ENCODE measurements at places on chromosomes 11 and 22.

- DNase-seq: no peak
Measured at GRCh38 chr22:46767249-46767985, 5.0 kb downstream of the TBC1D22A start.

DNA sequence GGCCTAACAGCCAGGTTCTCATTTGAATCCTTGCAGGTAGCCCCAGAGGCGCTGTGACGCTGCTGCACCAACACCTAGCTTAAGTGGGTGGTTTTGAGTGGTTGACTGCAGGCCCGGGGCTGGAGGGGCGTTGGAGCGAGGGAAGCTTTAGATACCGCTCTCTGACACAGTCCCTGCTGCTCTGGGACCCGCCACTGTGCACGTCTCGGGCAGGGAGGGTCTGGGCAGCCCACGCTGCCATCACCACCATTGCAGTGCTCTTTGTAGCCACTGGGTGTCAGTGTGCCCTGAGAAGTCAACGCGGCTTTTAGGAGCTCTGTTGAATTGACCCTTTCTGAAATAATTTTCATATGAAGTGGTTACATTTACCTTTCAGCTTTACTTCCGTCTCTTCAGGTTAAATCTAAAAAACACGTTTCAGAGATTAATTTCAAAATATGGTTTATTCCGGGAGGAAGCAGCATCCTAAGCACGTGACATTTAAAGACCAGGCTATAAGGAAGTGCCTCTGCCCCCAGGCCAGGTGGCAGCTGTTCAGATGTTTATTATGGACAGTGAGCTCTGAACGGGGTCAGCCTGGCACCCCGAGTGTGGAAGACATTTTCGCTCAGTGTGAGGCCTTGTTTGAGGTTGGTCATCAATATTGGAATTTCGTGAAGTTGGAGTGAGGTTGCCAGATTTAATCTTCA is 30.9 kb upstream of the PARVB start:
- peak; percentile 57 for DNase-seq

GRCh38 chr11:62569611-62570010 is 4.1 kb downstream of the EEF1G start:
- DNase-seq: no peak

- DNase-seq: no peak
Measured at GRCh38 chr22:19959587-19960490, 18.2 kb upstream of the TXNRD2 start.

GRCh38 chr11:126819194-126819593 is 181.4 kb downstream of the KIRREL3 start:
- no peak for DNase-seq

DNA sequence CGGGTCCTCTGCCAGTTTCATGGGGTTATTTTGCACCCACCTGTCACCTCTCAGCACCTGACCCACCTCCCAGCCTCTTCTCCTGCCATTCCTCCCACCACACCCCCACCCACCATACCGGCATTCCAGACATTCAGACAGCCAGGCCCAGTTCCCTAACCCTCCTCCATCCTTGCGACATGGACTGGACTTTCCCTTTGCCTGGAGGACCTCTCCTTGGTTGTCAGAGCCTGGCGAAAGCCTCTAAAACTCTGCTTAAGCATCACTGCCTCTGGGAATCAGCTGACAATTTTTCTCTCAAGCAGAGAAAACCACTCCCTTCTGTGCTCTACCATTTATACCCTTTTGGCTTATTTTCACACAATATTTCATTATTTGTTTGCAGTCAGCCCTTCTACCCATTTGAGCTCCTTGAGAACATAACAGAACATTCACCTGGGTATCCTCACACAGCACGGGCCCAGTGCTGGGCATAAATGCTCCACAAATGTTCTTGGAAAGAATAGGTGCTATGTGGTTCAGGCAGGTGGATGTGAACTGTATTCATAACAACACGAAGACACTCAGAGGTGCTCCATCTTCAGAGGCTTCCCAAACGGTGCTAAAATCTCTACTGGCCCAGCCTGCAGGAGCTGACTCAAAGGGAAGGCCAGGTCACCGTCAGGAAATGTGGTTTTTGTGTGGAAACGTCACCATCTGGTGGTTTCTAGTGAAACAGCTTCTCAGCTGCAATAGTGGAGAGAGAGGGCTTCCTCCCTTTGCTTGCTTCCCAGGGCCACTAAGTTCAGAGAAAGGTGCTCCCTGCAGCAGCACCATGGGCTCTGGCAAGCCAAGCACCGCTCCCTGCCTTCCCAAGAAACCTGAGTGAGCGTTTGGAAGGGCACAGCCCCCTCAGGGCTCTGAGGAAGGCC is 10.4 kb downstream of the SPATA19 start:
- DNase-seq: peak; percentile 43

DNA sequence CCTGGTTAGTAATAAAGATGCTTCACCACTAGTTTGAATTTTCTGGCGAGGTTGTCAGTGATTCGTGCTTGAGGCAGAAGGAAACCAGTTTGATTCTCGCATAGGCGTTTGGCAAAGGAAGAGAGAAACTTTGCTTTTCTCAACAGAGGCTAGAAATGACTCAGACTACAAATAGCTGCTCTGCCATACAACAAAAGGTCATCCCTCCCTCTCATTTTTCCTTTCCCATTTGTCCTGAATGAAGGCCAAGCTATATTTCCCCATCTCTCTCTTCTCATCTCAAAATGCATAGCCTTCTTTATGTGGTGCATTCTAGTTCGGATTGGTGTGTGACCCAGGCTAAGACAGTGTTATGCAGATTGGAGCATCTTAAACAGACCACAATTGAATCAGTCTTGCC is 741.4 kb downstream of the NTM start:
- no peak for DNase-seq

DNA sequence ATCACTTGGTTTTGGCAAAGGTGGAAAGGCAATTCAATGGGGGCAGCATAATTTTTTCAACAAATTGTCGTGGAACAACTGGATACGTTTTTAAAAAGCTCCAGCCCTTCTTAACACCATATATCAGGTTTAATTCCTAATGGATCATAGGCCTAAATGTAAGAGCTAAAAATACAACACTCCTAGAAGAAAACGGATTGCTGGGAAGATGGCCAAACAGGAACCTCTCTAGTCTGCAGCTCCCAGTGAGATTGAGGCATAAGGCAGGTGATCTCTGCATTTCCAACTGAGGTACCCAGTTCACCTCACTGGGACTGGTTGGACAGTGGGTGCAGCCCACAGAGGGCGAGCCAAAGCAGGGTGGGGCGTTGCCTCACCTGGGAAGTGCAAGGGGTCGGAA is 32.4 kb upstream of the SCGB1D1 start:
- DNase-seq: no peak

Measured in progenitor cell of endocrine pancreas (in vitro differentiated cells).